Caco-2 (cell line): ENCODE measurements at places on chromosomes 5 and 9.

DNA sequence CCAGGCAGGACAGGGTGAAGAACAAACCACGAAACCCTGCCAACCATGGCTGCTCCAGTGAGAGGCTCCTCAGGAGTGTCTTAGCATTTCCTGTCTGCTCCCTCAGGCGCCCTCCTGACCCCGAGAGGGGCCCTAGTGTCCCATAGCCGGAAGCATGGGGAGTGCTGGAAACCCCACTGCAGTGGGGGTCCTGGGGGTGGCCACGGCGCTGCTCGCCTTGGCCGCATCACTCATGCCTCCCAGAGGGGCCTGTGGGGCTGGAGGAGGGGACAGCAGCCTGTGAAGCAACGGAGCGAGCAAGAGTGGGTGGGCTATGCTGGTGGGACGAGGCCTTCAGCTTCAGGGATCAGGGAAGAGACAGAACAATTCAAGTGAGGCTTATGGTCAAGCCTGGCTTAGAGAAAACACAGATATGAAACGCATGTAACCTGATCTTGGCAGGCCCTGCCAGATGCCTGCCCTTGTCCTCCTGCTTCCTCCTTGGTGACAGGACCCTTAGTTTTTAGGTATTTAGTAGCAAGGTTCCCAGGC, 219.1 kb downstream of the FANCC start:
- DNase-seq: no peak

DNA sequence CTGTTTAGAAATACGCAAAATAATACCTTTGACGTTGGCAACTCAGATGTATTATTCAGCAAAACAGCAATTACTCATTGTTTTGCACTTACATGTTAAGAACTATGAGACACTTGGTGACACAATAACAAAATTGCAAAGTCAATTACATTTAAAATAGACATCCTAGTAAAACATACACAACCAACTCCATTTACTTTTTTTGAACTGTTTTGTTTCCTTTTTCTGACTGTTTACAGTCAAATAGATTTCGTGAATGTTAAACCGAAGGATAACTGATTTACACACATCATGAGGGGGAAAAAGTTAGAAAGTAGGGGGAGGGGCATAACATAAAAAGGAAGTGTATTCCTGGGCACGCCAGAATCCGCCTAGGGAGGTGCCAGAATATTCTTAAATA, 220.1 kb downstream of the MEF2C start:
- DNase-seq: no peak

DNA sequence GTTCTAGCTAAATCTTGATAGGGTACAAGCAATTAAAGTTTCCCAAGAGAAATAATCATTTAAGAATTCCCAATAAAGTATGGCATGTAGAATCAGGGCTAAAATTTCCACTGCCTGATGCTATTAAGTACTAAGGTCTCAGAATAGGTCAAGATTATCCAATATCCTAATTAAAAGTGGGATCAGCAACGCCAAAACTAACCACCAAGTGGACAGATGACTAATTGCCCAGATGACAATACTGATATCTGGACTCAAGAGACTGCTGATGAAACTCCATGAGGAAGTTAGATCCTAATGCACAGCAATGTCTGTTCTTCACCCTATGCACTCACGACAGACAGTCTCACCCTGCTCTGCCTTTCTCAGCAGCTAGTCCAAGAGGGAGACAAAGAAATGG, 14.3 kb downstream of the DEPDC1B start:
- DNase-seq: no peak

DNA sequence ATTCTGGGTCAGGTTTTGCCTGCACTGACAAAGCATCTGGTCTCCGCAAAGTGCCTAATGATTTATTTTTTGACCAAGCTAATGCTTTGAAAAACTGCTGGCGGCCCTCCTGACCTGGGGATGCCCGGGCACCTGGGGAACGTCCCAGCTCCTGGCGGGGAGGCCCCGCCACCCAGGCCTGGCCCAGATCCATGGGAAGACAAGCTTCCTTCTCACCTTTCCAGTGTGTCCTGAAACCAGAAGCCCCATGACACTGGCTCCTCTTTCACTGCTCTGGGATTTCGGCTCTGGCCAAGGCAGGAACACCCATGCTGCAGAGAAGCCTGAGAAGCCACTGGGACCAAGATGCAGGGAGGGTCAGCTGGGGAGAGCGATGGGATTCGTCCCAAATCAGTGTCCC, 144.1 kb downstream of the SEC61B start:
- DNase-seq: no peak

- no peak for DNase-seq
These were observed 230.3 kb upstream of the PTPRD start for GRCh38 chr9:10843151-10843550.

- no peak for DNase-seq
These were observed 334.8 kb upstream of the ZNF462 start for GRCh38 chr9:106528158-106528557.

DNA sequence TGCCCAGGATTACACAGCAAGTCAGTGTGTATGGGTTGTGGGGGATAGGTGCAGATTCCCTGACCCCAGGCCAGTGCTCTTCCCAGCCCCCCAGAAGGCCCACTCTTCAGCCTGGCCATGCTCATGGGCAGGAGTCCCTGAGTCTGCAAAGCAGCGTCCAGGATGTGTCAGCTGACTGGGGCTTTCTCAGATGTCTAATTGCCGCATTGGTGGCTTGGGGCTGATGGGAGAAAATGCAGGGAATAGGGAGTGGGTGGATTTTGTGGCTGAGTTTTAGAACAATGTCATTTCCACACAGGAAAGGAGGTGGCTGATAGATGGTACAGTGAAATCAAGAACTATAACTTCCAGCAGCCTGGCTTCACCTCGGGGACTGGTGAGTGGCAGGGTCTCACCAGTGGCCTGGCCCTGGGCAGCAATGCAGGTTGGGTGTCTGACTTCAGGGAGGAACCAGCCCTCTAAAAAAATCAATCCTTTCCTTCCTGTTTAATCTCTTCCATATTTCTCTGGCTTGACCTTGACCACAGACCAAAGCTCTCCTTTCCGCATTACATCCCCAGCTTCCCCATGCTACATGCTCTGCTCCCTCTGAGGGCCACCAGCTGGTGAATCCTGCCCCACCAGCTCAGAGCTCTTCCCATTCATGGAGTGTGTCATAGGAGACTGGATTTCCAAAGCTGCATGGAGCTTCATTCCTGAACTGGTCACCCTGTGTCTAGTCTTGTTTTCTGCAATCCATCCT, 14.2 kb downstream of the GLIPR2 start:
- DNase-seq: no peak

DNA sequence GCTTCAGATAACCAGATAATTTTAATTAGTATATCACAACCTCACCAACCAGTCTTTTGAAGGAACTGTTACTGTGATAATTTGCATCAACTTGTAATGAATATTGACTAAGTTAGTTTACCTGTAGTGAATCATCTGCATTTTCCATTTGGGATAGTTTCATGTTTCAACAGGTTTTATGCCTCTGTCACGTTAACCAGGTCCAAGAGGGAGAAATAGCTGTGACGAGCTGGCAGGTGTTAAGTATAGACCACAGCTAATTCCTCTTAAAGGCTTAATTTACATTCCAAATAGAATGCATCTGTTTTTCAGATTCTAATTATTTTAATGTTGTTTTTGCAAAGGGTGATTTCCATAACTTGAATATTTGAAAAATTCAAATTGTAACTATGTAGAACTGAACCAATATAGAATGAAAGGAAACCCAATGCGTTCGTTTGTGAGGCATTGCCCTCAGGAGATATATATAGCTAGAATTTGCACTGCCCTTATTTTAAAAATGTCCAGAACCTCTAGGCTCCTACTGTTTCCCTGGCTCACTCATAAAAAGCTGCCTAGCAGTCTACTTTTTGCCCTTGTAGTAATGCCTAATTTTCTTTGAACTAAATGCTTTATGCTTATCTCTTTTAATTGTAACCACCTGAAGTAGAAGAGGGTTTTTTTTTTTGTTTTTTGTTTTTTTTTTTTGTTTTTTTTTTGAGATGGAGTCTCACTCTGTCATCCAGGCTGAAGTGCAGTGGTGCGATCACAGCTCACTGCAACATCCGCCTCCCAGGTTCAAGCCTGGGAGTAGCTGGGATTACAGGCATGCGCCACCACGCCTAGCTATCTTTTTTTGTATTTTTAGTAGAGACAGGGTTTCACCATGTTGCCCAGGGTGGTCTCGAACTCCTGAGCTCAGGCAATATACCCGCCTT, 270.5 kb downstream of the SMARCA2 start:
- no peak for DNase-seq

GRCh38 chr5:135397084-135397483, 1.9 kb downstream of the MACROH2A1 start:
- DNase-seq: no peak

DNA sequence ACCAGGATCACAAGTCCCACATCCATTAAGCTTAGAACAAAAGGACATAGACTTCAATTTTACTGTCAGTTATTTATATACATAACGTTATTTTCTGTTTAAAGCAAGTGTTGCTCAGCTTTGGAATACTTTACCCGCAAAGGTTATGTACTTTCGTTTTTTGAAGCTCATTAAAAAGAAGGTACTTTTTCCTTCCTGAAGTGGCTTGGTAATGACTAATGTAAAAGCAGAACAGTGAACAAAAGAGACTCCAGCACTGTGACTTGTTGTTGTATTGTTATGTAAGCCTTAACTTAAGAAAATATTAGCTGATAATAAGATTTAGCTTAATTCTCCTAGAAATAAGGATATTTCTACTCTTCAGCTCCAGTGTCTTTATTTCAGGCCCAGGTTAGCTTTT, 97.3 kb upstream of the SLCO6A1 start:
- no peak for DNase-seq

GRCh38 chr5:55066277-55066676, 36.2 kb upstream of the GZMA start:
- no peak for DNase-seq

GRCh38 chr5:1156033-1156753, 44.3 kb upstream of the SLC12A7 start:
- no peak for DNase-seq

GRCh38 chr9:101787891-101788290, 49.4 kb upstream of the GRIN3A start:
- no peak for DNase-seq

GRCh38 chr5:77957931-77958521, 181.9 kb upstream of the TBCA start:
- DNase-seq: no peak

GRCh38 chr9:107932046-107932445, 442.5 kb upstream of the KLF4 start:
- DNase-seq: no peak

DNA sequence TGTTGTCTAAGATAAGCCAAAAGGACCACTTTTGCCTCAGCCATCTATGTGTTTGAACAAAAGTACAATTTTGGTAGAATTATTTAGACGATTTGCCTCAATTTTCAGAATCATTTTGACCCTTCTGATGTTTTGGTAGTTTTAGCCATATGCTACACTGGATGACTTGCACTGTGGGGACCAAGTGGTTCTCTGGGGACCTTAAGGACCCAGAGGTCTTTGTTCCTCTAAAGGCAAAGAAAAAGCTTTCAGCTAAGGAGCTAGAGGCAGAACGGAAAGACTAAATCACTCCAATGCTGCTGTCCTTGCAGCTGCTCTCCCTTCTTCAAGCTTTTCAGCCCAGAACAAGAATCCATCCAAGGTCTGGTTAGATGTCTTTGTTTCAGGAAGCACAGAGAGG, 51.0 kb upstream of the APC start:
- DNase-seq: no peak

DNA sequence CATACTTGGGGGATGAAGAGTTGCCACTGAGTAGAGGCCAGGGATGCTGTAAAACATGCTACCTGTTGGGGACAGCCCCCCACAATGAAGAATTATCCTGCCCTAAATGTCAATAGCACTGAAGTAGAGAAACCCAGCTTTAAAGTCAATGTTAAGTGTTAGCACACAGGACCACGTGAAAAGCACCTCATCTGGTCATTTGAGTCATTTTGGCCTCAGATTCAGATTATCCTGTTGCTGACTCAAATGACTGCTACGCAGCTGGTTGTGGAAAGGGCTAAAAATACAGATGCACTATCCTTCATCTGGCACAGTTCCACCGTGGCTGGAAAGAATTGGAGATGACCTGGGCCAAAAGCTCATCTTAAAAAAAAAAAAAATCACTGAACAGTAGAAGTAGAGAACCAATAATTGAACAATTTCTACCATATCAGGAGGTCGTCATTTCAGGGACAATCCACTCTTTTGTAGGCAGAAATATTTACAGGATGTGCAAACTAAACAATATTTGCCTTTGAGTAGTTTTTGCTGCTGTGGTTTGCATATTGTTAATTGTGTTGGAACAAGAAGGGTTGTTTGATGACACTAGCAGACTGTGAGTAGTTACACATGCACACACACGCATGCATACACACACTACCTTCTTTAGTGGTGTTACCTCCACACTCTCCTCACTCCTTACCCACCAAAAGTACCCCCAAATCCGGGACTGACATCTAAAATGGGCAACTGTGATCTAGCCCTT, 195.3 kb upstream of the KLF9 start:
- no peak for DNase-seq

DNA sequence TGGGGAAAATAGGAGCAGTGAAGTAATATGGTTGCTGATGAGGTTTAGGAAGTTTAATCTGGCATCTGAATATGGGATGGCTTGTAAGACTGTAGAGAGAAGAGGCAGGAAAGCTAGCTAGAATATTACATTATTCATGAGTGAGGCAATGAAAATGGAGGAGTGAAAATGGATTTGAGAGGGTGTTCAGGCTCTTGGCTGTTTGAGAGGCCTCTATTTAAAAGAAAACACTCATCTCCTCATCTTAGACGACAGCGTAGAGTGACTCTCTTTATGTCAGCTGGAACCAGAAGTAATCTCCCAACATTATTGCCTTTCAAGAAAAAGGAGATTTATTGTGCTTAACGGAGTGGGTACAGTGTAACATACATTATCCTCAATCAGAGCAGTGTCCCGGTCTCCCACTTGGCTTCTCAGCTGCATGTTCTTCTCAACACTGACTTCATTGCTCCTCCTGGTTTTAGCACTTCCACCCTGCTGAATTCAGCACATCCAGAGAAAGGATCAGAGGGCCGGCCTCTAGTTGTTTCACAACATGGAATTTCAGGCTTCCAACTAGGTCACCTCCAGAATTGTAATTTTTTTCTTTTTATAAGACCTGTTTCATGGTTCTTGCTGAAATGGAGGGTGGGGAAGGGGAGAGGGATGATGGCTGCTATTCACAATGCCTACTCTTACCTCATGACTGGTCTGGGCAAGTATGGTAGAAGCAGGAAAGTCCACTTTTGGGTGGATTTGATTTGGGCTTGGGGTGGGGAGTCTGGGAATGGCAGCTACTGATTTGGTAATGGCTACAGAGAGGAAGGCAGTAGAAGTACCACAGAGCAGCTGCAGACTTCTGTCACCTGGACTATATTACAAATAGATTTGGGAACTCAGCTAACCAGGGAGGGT, 52.9 kb upstream of the KIAA1958 start:
- DNase-seq: no peak

DNA sequence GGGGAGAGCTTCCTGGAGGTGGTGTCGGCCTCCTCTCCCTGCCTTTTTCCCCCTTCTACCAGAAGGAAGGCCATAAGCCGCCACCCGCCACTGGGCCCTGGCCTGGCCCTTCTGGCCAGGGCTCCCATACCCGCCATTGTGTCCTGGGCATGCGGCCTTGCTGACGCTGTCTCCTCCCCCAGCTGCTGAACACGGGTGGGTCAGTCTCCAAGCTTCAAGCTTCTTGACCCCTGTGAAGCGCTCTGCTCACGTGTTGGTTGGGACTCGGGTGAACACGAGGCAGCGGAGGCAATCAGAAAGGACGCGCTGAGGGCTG, 24.2 kb upstream of the UBAC1 start:
- DNase-seq: no peak
